ENCODE measurements at places on chromosomes 12 and 14.

GRCh38 chr12:89243771-89244170 is 108.5 kb downstream of the DUSP6 start:
- DNase-seq = no peak

DNA sequence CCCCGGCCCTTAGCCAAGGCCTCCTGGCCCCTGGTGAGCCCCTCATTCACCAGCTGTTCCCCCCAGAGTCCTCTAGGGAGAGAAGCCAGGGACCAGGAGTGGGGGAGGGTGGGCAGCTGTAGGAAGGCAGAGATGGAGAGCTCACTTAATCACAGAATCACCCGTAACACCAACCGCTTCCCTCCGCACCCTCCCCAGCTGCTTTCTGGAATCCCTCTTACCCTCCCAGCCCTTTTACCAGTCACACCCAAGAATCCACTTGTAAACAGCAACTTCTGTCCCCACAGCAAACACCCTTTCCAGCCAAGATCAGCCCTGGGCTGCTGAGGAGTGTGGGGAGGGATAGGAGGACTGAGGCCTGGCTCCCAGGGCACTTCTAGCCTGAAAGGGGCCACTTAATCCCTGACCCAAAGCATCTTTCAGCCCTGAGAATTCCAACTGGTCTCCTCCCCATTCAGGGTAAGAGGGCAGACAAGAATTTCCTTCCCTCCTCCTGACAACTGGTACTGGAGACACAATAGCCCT is 18.8 kb downstream of the NCKAP5L start:
- no peak for DNase-seq

GRCh38 chr12:76041406-76041805 is 9.8 kb upstream of the PHLDA1 start:
- DNase-seq = no peak

- no peak for DNase-seq
Observed at GRCh38 chr12:73517859-73518258, 1019.8 kb upstream of the ATXN7L3B start.

DNA sequence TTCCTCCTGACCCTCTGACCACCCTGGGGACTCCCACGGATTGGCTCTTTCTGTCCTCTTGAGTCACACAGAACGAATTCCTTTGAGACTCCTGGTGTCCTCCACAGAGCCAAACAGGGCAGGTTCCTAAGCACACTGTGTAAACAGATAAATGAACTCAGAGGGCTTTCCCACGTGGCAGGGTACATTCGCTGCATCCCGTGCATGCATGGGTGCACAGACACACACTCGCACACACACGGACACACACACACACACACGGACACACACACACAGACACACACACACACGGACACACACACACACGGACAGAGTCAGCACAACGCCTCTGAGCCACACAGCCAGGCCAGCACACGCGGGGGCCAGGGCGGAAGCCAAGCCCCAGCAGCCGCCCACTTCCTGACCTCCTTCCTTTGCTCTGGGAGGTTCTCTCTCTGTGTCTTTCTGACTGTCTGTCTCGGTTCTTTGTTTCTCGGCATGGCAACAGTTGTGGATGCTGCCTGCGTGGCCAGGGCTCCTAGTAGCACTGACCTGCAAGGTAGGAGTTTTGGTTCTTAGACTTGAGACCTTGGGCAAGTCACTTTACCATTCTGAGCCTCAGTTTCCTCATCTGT is 706 bp downstream of the CRACR2A start:
- DNase-seq = no peak

DNA sequence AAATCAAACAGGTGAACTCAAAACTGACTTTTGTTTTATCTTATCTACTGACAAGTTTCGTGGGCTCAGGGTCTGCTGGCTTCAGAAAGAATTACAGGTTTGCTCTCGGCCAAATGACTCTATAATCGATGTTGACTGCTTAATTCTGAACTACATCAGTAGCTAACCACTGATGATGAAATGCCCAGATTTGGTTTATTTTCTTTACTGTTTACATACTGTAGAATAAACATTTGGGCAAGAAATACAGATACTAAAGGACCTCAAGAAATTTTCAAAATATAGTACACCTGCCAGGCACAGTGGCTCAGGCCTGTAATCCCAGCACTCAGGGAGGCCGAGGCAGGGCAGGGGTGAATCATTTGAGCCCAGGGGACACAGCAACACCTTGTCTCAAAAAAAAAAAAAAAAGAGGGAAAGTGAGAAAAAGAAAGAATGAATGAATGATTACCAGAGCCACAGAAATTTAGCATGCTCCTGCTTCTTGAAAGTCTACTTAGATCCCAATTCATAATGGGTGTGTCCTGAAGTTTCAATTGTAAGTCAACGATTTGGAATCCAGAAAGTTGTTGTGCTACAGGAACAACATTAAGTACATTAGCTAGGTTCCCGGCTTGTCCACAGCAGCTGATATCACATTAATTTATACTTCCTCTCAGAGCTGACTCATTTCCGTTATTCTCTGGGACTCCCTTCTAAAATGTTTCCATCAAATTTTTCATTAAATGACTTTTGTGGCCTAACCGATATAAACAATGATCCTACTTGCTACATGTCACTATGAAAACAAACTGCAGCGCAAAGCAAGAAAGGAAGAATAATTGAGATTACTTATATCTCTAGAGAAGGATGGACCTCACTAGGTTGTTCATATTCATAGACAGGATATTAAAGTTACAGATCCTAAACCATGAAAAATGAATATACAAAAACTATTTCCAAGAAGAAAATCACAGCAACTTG is 134.3 kb downstream of the MED13L start:
- DNase-seq = no peak

DNA sequence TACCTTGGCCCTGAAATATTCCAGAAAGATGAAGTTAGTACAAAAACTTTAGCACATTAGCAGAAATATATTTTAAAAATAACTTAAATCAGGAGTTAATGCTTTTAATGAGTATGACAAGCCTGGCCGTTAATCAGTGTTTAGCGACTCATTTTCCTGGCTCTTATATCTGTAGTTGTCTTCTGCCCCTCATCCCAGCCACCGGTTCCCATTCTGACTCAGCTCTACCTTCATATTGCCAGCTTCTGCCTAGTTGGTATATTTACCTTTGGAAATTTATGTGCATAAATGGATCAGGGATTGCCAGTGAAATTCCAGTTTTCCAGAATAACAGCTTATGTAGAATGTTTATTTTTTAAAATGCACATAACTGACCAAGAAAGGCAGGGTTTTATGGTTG is 79.9 kb downstream of the ERGIC2 start:
- no peak for DNase-seq

DNA sequence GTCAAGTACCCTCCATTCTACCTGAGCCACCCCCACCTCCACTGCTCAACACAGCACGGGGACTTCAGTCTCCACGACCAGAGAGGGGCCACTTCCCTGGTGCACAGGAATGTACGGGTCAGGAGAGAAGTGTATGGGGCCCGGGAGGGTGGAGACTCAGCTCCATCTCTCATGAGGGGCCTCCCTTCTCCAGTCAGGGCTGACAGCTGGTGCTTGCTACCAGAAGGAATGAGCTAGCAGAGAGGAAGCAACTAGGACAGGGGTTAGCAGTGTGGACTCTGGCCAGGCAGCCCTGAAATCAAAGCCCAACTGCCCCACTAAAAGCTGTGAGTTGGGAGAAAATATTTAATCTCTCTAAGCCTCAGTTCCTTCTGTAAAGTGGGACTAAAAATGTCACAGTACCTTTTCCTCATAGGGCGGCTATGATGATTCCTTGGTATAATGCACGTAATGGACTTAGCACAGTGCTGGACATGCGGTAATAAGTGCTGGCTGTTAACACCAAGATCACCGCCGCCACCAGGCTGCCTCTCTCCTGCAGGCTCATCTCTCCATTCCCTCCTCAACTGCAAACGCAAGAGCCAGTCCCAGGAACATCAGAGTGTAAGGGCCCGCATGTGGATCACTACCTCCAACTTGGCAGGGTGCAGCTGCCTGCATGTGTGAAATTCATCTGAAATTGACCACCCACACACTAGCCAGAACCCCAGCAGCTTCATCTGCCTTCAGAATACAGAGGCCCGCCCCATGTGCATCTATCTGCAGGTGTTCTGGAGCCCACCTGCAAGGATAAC is 14.6 kb downstream of the ACTN1 start:
- no peak for DNase-seq

- DNase-seq = no peak
Observed at GRCh38 chr14:42353315-42353714, 746.6 kb downstream of the LRFN5 start.

- DNase-seq = no peak
Observed at GRCh38 chr12:109654357-109654756, 59.3 kb upstream of the FAM222A start.

Measured in AG04450 (cell line).